Erythroblast (primary cell): ENCODE measurements at places on chromosomes 3 and 15.

DNA sequence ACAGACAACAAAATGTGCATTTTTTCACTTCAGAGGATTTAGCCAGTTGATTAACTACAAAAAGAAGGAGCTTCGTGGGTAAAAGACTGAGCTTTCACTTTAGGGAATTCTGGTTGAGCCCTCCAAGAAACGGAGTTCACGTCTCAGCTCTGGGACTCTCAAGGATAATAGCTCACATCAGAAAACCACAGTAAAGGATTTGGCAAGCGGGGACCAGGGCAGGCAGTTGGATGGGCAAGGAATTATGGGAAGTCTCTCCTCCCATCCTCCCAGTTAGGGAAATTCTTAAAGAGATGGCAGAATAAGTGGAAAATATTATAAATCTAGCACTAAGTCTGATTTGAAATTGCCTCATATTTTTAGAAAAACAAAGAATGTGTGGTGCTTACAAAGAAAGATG lies 188.3 kb upstream of the EOMES start:
- DNase-seq: no peak

DNA sequence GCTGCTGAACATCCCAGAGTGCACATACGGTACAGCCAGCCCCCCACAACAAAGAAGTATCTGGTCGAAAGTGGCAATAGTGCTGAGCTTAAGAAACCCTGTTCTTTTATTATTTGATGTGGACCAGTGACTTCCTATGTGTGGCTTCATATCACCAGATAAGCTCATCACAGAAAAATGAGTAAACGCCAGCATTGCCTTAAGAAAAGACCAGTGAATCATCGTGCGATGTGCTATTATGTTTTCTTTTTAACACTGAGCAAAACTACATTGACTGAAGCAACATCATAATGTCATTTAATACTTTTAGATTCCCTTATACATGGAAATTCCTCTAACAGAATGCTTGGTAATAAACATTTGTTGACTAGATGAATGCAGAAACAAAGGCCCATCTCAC lies 45.2 kb upstream of the ARRDC4 start:
- DNase-seq: no peak

DNA sequence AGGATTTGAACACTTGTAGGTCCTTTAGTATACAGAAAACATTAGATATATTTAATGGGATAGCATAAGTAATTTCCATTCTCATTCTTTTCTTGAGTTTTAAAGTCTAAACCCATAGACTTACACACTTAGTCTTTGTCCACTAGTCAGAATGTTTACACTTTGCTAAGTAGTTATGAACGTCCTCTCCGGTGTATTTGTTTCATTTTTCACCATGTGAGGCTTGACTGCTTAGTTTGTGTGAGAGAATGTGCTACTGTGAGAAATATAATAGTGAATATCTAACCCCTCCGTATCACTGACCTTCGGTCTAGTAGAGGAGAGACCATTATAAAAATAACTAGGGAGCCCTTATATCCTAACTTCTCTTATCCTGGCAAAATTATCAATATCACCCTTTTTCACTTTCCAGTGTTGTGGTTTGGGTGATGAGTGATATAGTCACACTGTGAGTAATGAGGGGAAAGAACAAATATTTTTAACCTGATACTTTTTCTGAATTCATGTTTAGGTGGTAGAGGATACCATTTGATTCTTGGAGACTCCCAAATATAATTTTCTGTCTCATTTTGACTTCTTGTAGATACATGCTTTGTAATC lies 122.4 kb downstream of the UBE2E2 start:
- no peak for DNase-seq

DNA sequence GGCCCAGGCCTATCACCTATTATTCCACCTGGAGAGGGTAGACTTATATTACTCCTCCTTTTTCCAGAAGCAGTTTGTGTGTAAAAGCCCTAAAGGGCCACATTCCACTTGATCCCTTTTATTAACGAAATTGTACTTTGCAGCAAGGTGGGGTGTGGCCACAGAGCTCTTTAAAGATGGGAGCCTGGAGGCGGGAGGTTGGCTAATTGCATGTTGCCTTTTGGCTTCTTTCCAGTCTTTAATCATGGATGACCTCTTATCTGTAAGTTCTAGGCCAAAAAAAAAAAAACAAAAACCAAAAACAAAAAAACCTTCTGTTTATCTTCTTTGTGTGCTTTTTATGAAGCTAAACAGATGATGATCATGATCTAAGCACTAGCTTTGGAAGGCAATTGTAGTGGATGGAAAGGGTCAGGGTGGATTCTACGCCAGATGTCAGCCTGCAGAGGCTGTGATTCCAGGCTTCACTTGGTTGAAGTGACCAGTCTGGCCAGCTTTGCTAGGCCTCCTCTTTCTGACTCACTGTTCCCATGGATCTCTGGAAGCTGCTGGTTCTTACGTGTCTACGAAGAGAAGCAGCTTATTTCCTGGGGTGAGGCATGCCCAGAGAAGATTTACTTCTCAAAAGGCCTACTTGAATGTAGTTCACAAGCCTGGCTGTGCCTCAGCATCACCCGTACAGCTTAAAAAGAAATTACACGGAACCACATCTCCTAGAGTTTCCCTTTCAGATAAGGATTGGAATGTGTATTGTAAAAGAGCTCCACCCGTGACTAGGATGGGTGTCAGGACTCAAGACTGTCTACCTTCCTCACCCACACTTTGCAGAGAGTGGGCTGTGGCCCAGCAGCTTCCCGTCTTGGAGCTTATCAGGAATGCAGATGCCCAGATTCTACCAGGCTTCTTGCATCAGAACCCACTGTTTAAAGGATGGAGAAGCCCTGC lies 330.9 kb upstream of the C2CD4B start:
- peak; percentile 75 for DNase-seq

GRCh38 chr3:13772885-13773745 lies 106.8 kb downstream of the WNT7A start:
- DNase-seq: no peak
